ENCODE measurements at places on chromosomes 1 and 21.

GRCh38 chr1:160149233-160149632 lies 2.2 kb upstream of the ATP1A4 start:
- no peak for DNase-seq

DNA sequence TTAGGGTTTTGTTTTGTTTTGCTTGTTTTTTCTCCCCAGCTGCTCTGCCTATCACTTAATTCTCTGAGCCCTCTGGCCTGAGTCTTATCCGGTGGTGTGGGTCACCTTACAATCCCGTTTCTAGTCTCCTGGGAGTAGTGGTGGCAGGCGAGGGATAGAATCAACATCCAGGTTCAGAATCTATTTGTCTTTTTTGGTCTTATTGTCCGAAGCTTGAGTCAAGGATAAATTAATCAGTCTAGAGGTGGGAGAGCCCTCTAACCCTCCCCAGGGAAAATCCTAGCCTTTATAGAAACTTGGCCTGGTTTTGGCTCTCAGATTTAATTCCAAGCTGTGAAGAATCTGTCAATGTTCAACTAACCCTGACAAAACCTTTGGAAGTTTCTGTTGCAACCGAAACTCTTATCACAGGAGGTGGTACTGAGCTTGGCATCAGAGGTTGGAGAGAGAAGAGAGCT lies 246.3 kb downstream of the FGGY start:
- DNase-seq = no peak

DNA sequence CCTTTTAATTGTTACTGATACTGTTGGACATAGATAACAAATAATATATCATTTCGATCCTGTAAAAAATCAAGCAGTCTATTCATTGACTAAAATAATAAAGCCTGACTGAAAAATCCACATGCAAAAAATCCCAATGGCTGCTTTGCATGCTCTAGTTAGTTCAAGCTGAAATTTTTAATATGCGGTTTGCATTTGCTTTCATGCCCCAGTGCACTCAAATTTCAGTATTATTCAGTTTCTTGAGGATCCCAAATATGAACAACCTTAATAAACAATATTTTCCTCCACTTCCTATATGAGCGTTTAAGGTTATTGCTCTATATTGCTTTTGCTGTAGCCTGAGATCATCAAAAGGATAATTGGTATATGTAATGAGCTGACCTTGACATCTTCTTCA lies 75.1 kb upstream of the DPH5 start:
- no peak for DNase-seq

DNA sequence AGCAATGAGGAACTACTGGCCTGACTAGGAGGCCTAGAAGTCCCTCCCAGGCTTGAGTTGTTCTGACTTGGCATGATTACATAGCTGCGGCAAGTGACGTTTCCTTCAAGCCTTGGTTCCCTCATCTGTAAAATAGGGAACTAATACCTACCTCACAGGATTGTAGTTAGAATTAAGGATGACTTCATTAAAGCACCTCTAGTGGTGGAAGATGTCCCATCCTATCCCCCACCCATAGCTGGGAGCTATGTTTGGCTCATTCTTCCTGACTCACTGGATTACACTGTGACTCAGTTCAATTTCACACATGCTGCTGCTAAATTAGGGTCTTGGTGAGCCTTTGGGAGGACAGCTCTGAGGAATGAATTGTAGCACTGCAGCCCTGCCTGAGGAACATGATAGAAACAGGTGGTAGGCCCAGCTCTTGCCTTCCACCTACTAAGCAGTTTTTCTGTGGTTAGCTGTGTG lies 6.0 kb upstream of the SHISA4 start:
- DNase-seq = no peak

- DNase-seq = no peak
Measured at GRCh38 chr1:178587096-178587495, 74.2 kb downstream of the TEX35 start.

DNA sequence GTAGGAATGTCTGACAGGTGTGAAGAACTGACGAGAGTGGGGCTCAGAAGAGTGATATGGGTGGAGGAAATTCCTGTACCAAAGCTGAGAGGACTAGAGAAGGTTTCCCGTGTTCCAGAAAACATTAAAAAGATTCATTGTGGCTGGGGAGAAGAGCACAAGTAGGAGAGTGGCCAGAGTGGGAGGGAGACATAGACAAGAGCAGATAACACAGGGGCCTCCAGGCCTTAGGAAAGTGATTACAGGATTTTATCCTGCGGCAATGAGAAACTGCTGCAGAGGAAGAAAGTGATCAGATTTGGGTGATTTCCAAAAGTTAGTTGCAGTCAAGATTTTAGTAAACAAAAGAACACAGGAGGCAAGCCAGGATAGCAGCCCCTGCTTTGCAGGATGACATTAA lies 7.9 kb downstream of the C8B start:
- DNase-seq = no peak

All from COR-L47 (cell line).